Naive B cell (primary cell): ENCODE measurements at places on chromosomes 5 and 9.

- DNase-seq: no peak
These were observed 427 bp downstream of the SERINC5 start for GRCh38 chr5:80255431-80255810.

- no peak for DNase-seq
These were observed 9.4 kb upstream of the CD72 start for GRCh38 chr9:35627575-35627974.

DNA sequence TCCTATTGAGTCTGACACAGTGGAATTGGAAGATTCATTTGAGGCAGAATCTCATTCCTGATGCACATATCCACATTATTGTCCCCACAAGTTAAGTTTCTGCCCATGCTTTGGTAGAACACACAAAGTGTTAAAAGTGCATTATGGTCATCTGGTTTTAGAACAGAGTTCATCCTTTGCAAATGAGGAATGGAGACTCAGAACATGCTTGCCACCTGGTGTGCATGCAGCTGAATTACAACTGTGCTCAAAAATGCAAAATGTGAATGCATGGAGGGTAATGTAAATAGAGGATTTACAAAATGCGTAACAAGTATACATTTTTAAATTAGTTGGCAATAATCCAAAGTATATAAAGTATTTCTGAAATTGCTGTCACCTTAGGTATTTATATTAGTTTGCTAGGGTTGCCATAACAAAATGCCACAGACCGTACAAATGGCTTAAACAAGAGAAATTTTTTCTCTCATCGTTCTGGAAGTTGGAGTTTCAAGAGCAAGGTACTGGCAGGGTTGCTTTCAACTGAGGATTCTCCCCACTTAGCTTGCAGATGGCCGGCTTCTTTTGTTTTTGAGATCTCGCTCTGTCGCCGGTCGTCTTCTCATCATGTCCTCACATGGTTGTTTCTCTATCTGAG is 671.1 kb downstream of the TAF11L14 start:
- DNase-seq: peak; percentile 25

DNA sequence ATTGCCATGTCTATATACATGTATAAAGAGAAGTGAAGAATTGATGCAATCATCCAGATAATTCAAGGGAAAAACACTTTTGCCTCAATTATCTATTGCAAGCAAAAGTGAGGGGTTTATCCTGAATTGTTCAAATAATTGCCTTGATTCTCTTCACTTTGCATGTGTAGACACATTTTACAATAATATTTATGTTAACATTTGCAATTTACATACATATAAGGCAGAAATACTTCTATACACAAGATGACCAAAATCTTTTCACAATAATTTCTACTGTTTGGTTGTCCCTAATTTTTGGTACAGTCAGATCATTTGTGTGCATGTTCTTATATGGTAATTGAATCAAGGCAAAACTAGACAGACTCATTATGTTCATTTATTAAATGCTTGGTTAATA is 285.3 kb upstream of the TMEM161B start:
- no peak for DNase-seq

GRCh38 chr5:61869333-61869732 is 436.7 kb upstream of the KIF2A start:
- DNase-seq: no peak

DNA sequence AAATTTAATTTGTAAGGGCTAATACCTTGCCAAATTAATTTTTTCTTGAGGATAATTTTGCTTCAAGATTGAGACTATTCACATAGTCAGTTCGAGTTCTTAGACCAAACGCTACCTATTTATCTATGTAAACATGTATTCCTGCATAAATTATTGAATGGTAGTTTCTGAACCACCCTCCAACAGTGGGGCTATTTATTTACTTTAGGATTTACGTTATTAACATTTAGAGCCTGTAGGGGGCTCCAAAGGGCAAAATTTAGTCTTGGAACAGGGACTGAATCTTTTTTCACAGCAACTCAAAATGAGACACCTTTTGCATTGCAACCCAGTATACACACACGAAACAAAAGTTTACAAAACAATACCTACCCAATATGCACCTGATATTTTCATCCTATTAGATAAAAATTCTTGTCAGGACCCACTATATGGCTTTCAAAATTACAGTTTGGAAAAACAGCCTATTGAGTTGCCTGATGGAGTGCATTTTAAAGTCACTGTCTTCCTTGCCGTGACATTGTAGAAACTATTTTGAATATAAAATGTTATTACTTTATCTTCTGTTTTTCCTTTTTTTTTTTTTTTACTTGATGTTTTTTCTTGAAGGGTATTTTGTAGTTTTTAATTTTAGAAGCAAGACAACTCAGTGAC is 47.1 kb upstream of the POU4F3 start:
- DNase-seq: peak; percentile 16

GRCh38 chr5:136222580-136223235 is 29.7 kb upstream of the SMIM32 start:
- DNase-seq: no peak
